CMK (cell line): ENCODE measurements at places on chromosomes 3 and 15.

DNA sequence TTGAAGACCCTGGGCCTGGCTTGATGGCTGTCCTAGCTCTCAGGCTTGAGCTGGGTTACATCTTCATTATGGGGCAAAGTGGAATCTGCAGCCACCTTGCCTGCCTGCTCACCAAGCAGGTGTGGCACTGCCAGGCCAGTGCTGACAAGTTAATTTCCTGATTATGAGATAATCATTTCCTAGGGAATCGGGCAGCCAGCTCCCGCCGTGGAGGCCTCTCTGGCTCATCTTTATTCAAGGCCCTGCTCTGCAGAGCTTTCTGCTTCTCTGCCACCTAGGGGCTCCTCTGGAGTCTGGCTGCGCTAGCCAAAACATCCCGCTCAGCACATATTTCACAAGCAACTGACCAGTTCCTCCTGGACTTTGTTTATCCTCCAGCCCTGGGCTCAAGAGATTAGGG lies 9.9 kb downstream of the LOXL1 start:
- no peak for DNase-seq

- no peak for DNase-seq
Measured at GRCh38 chr3:138367911-138368310, 19.5 kb downstream of the MRAS start.

- DNase-seq, result peak; percentile 62
Measured at GRCh38 chr3:77038468-77038929, 1.4 kb upstream of the ROBO2 start.

DNA sequence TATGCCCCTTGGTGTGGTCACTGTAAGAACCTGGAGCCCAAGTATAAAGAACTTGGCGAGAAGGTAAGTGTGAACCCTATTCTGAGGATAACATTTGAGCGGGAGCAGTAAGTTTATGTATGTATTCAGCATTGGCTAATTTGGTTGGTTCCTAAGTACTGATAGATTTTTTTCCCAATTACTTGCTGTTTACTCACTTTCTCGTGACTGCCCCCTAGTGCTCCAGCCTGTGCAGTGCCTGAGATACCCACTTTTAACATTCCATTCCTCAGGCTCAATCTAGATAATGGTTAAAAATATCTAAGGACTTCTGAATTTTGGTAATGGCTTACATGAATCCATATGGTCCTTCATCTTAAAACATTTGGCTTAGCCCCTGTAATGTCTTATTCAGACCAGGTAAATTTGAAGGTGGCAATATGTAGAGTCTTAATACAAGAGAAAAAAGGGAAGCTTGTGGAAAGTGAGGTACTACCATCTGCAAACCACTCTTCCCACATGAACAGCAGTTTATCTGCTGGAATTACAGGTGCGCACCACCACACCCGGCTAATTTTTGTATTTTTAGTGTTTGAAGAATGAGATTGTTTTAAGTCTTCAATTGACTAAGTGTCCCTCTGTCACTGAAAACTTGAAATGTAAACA lies 7.1 kb downstream of the ELL3 start:
- DNase-seq, result no peak

DNA sequence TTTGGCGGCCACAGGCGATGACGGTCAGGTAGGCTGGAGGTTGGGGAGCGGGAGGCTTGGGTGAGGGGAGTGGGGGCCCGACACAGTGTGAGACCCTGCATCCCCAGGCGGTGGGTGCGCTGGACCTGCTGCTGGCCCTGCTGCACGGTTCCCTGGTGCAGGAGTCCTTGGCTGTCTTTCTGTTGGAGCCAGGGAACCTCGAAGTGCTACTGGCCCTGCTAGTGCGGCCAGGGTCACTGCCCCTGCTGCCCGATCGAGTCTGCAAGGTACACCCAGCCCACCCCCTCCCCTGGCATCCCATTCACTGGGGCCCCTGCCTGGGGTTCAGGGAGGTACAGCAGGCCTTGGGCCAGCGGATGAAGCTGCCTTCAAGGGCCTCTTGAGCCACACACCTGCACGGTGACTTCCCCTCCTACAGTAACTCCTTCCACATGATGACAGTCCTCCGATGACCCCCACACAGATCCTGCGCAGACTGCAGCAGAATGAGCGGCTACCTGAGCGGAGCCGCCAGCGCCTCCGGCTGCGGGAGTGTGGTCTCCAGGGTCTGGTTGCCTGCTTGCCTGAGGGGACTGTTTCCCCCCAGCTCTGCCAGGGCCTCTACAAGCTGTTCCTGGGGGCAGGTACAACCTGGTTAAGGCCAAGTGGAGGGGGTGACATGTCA lies 19.5 kb downstream of the NBEAL2 start:
- no peak for DNase-seq

GRCh38 chr3:194300382-194300758 lies 50.8 kb downstream of the CPN2 start:
- DNase-seq, result no peak

DNA sequence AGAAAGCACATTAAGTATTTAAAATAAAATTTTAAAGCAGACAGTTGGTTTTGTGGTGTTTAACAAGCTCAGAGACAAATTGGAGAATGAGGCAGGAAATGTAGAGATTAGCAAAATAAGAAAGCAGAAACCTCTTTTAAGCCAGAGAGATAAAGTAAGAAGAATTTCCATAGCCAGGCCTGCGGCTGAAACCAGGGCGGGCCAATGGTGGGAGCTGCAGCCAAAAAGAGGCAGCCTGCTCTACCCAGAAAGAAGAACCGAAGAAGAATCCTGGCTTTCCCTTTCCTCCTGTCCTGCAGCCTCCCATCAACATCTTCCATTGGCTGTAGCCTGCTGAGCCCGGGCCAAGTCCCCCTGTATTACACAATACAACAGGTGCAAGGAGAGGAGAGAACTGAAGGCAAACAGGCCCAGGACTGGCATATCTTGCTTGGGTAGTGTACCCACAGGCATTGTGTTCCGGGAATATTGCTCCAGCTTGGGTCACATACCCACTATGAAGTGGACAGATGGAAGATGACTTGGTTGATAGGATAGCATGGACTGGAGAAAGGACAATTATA lies 11.5 kb upstream of the TFG start:
- DNase-seq, result no peak

DNA sequence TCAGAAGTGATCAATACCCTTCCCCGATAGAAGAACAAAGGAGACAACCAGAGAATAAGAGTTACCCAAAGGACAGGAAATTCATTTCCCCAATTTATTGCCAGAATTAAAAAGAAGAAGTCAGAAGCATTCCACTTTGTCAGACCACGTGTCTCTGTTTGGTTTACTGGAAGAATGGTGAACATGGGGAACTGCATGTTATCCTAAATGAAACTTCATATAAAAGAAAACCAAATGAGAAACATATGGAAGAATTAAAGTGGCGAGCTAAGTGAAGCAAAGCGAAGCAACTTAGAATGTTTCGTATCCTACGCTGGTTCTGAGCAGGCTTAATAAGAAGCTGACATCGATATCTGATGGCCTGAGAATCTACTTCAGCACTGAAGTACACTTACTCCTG lies 190.7 kb downstream of the MAGI1 start:
- DNase-seq, result no peak

DNA sequence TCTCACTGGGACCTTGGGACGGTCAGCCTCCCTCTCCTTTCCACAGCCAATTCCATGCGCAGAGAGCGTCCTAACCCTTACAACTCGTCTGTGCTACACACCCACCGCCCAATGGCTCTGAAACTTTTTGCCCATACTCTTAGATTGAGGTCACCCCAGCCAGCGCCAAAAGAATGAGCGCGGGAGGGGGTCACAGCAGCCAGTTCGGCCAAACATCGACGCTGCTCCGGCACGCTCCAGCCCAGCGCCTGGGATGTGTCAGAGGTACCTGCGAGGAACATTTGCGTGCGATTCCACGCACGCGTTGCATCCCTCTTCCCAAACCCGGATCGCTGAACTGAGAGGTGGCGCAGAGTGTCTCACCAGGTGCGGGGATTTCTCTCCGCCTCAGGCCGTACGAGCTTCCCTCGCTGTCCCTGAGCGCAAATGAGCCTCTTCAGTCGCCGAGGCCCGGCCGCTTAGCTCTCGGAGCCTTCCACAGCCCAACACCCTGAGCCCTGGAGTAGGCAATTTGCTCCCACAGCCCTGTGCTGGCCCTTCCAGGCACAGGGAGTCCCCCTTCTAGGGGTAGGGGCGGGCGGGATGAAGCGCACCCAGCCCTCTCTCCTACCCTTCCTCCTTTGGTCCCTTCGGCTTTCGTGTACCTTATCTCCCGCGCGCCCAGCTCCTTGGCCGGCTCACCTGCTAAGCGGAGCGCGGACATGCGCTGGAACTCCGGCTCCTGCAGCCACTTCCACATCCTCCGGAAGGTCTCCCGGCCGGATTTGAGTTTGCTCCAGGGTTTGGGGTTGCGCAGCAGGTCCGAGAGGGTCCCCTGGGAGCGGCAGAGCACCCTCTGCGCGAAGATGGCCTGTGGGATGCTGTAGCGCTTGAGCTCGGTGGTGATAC lies 1.8 kb downstream of the ONECUT1 start:
- no peak for DNase-seq
